ENCODE measurements at places on chromosomes 7 and 10. TPM values are rescaled to one million over a fixed set of nuclear protein-coding genes. Genes with fewer than 3 reads are reported as not detected.
A peak's percentile ranks its signal among the peaks of the same experiment; 100 is the strongest.

Gene LIPM
- polyA plus RNA-seq: not detected

Gene CPA1
- polyA plus RNA-seq: not detected

Gene ZDHHC6
- polyA plus RNA-seq: 38.2 TPM

Gene SUN3
- not detected for polyA plus RNA-seq

Gene IDI2
- polyA plus RNA-seq: not detected

DNA sequence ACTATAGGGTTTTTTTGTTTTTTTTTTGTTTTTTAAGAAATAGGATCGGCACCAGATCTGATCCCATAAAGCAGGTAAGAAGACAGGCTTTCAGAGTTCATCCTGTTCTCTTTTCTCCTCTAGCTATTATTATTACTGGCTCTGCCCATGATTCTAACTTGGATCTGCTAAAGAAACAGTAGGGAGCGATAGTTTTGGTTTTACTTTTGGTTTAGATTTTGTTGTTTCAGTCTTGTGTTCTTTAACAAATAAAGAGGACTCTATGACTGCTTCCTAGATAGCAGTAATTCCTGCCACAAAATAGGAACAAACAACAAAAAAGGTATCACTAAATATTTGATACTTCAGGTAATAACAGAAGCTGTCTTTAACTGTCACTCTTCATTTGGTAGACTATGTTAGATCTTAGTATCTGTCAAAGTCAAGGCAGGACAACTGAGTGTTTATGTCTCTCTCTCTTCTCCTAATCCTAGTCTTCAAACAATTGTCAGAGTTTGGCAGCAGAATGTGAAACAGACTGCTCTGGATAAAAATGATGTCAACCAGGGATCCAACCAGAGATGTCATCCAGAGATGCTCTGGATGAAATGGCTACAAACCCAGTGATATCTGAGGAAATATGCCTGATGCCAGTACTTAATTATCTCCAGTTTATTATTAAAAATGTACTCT lies 99.8 kb downstream of the KMT2C start:
- DNase-seq: no peak

DNA sequence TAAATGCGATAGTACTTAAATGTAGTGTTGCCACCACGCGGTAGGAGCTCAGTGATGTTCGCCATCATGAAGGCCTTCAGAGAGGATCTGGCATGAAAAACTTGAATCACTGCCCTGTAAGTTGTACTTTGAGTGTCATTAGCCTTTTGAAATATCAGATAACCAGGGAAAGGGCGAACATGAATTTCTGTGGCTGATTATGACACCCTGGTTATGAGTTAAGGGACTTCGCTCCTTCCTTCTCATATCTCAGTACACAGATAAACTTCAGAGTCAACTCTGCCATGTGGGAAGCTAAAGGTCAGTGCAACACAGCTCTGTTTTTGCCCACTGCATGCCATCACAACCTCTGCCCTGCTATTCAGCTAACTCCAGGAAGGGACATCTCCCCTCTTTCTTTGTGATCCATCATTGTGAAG lies 8.9 kb upstream of the ACSL5 start:
- no peak for DNase-seq

DNA sequence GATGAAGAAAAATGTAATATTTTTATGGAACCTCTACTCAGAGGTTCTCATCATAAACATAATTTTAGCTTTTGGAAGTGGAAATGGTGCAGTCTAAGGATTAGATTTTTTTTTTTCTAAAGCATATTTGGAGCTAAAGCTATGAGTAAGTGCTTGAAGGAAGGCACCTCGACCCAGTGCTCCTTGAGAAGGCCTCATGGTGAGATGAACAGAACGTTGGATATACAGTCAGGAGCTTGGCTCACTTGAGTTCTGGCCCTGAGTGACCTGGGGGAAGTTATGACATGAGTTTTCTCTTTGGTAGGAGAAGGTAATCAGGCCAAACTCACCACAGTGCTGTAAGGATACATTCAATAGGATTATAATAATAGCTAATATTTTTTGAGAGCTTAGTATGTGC lies 163.3 kb downstream of the JCAD start:
- no peak for DNase-seq

GRCh38 chr10:52423369-52423768 lies 109.3 kb downstream of the DKK1 start:
- DNase-seq: no peak

DNA sequence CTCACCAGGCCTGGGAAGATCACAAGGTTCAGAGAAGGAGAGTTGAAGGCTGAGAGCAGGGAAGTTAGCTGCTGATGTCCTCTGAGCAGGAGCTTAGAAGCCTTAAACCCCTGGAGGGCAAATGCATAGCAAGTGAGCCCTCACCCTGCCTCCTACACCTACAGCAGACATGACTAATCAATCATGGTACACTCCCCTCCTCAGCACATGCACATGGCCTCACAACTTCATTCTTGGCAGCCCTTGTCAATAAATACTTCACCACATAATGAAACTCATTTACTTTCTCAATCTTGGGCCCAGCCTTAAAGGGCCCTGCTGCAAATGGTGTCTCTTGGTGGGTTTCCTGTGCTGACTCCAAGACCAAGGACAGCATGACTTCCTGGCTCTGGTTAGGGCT lies 12.9 kb downstream of the MMRN2 start:
- no peak for DNase-seq

DNA sequence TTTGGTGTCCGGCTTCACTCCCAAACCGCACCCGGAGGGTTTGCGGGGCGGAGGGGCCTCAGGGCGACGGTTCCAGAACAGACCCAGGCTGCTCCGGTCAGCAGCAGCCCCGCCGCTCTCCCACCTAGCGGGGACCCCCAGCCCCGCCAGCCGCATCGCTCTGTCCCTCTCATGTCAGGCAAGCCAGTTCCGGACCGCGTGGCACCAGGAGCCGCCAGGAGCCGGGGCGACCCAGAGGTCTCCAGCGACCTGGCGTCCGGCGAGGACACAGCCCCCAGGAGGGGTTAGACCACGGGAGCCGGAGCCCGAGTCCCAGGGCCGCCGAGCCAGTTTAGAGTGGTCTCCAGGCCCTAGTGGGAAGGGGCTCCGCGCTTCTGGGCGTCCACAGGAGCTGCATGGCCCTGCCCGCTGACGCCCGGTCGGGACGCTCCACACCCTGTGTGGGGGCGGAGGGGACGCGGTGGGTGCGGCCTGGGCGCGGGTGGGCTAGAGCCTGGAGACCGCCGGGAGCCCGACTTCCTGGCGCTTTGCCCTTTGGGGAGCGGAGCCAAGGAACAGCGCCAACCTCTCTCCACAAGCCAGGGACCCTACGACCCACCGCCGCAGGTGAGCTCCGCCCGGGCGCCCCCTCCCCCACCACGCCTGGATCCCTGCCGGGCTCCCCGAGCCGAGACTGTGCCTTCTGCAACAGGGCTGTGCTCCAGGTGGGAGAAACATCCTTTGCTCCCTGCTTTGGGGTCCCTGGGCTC lies 43.4 kb downstream of the ZNF117 start:
- DNase-seq: no peak

DNA sequence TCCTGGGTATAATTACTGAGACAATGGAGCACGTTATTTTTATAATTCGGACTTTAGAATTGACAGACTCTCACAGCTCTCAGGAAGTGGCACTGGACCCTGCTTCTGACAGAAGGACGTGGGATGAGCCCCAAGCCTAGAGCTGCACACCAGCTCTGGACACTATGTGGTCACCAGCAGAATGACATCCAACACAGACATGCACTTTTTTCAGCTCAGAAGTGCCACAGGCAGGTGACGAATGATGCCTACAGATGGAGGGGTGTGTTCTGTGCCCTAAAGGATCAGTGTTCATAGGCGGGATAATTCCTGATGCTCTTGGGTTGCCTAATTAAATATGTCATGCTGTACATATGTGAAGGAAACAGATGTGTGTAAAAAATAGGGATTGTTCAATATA lies 87.9 kb downstream of the VIPR2 start:
- no peak for DNase-seq

DNA sequence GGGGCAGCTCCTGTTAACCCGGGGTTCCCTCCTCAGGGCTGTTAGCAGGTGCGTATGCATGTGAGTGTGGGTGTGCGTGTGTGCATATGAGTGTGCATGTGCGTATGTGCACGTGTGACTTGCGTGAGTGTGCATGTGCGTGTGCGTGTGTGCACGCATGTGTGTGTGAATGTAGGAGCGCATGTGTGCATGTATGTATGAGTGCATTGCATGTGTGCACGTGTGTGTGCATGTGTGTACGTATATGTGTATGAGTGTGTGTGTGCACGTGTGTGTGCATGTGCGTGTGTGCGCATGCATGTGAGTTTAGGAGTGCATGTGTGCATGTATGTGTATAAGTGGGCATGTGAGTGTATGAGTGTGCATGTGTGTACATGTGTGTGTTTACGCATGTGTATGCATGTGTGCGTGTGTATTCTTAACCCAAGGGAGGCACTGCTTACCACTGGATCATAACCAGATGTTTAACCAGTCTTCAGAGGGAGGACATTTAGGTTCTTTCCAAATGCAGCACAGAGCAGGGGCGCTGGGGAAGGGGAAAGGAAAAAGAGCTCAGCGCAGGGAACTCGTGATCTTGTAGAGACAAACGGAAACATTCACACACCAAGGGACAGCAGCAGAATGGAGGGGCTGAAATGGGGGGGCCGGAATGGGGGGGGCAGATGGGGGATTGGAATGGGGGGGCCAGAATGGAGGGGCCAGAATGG lies 45.0 kb downstream of the PWWP2B start:
- no peak for DNase-seq

DNA sequence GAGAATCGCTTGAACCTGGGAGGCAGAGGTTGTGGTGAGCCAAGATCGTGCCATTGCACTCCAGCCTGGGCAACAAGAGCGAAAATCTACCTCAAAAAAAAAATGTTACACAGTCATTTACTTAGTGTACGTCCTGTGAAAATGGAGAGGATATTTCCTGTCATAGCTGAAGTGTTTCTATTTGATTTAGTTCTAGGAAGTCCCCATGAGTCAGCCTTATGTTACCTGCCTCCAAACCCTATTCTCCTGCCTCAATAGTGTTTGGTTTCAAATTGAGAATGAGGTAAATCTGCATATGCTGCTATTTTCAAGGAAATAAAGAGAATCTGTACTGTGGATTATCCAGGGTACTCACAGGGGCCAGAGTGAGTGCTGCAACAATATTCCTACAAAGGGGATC lies 1284.5 kb upstream of the AUTS2 start:
- DNase-seq: peak; percentile 11

- DNase-seq: no peak
Observed at GRCh38 chr10:62099299-62099698, 169.3 kb downstream of the RTKN2 start.

GRCh38 chr7:148720472-148720871 lies 21.8 kb downstream of the CUL1 start:
- no peak for DNase-seq

DNA sequence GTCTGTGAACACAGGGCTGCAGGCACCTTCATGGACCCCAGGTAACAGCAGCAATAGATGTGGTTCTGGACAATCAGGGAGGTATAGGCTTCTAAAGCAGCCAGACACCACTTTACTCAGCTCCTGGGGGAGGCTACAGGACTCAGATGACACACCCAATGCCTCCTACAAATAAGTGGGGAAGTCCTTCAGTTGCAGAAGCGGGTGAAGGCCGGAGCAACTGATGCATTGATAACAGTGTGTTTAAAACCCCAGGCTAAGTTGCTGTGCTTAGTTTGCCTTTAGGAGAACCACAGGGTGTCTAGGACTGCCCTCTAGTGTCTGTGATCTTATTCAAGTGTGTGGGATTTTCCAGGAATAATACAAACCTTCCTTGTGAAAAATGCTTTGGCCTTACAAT lies 5.9 kb upstream of the ITGA8 start:
- peak; percentile 53 for DNase-seq

DNA sequence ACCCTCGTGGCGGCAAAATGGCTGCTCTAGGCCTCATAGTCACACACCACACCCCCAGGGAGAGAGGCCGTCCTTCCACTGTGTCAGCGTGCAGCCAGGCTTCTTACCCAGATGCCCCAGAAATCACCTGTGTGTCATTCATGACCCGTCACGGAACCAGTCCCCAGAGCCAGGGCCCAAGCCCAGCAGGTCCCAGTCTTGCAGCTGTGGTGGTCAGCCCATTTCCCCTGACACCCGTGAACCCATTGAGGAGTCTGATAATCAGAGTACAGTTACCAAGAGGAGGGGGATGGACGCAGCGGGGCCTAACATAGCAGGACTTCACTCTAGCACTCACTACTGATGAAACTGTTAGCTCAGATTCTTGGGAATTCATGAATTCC lies 112.1 kb downstream of the ACTR3B start:
- no peak for DNase-seq

- DNase-seq: no peak
Observed at GRCh38 chr7:25318047-25318446, 89.8 kb upstream of the NPVF start.

- no peak for DNase-seq
Observed at GRCh38 chr10:123157210-123157609, 3.0 kb downstream of the BUB3 start.

GRCh38 chr7:156792611-156793010 lies 100.4 kb downstream of the LMBR1 start:
- no peak for DNase-seq

- no peak for DNase-seq
Observed at GRCh38 chr7:40077849-40078248, 56.6 kb downstream of the MPLKIP start.
